ENCODE measurements at places on chromosomes 16 and 17. TPM values are rescaled to one million over a fixed set of nuclear protein-coding genes. Genes with fewer than 3 reads are reported as not detected.

The TP53TG3 gene
- total RNA-seq = not detected

The TMIGD1 gene
- not detected for total RNA-seq

The KRT24 gene
- not detected for total RNA-seq

The EMC8 gene
- 13.0 TPM for total RNA-seq

Data from spinal cord (tissue), 10 donors.